ENCODE measurements at places on chromosomes 5 and 9.

GRCh38 chr5:120091376-120091948 lies 372.6 kb upstream of the PRR16 start:
- DNase-seq = no peak

GRCh38 chr5:80713631-80714030 lies 58.8 kb upstream of the DHFR start:
- DNase-seq = no peak

DNA sequence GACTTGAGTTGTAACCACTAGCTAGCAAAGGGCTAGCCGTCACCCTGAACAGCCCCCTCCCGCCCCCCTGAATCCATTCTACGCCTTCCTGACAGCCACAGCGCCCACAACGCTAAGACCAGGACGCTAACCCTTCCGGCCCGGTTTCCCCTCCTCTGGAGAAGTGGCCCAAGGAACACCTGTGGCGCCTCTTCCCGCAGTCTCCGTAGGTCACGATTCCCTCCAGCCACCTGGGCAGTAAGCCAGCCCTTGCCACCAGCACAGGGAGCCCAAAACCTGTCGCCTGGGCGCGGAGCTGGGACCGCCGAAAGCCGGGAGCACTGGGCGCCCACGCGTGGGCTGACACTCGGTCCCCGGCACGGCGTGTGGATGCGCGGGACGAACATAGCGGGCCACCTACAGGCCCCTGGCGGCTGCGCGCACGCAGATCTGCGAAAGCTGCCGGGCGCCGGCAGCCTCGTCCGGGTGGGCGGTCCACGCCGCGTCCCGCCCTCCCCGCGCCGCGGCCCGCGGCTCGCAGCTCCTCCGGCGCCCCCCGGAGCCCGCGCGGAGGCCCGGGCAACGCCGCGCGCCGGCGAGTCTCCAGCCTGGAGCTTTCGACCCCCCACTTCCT lies 596 bp downstream of the IRF1 start:
- DNase-seq = no peak

DNA sequence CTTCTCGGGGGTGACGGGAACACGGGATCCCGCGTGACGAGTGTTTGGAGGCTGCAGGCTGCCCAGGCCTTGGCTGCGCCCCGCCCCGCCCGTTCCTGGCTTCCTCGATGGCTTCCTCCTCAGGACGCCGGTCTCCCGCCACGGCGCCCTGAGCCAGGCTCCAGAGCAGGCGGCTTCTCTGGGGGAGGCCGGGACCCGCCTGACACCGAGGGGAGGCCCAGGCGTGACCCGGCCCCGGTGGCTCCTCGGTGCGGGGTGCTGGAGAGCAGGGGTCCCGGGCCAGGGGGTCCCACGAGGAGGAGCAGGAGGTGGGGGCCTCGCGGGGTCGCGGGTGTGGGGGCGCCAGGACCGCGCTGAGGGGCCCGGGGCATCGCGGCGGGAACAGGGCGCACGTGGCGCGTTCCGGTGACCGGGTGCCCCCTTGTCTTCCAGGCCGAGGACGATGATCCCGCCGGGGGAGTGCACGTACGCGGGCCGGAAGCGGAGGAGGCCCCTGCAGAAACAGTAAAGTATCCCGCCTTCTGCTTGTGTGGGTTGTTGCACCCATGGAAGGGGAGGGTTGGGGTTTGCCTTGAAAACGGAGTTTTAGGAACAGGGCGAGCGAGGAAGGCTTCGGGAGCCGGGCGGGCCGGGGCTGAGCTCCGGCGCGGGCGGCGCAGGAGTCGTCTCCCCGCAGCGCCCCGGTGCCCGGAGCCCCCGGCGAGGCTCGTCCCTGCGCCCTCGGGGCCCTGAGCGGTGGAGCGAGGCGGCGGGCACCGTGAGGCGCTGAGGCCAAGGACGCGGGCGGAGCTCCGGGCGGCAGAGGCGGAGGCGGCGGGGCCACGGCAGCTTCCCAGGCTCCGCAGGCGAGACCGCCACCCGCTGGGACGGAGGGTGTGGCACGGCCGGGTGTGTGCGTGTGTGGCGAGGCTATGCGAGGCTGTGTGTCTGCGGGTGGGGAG lies 22.2 kb downstream of the AHRR start:
- no peak for DNase-seq

DNA sequence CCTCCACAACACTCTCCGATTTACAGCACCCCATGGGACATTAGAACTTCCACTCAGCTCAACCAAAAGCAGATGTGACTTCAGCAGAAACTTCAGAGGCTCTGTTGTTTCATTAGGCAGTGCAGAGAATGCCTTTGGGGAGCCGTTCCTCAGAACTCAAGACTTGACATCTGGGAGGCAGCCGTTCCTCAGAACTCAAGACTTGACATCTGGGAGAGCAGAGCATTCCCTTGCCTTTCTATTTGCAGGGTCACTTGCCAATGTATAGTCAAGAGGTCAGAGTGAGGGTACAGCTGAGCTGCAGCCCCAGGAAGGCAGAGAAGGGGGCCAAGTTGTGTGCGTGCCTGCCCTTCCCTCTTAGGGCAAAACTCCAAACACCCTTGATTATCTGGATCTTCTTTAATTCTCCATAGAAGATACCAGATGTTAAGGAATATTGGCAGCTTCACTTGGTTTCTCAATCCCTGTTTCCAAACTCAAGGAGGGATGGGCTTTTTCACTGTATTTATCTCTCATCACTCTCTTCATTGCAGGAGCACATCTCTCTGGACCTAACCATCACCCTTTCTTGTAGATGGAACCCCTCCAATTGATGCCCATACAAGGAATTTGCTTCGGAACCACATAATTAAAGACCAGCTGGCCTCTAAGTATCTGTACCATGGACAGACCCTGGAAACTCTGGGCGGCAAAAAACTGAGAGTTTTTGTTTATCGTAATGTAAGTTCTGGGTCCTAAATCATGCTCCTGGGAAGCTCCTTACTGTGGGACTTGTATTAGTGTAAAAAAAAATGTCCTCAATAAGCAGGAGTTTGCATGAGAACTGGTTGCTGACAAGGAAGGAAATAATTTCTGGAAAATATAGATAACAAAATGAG lies 25.6 kb downstream of the TGFBI start:
- no peak for DNase-seq

- no peak for DNase-seq
These were observed 90.7 kb downstream of the CCDC192 start for GRCh38 chr5:127793879-127794278.

DNA sequence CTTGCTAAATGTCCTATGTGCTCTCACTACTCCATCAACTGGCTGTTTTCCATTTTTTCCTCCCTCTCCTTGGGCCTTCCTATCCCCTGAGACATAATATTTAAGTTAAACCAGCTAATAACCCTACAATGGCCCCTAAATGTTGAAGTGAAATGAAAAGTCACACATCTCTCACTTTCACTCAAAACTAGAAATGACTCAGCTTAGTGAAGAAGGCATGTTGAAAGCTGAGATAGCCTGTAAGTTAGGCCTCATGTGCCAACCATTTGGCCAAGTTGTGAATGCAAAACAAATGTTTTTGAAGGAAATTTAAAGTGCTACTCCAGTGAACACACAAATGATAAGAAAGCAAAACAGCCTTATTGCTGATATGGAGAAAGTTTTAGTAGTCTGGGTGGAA lies 48.8 kb upstream of the CDH10 start:
- no peak for DNase-seq

DNA sequence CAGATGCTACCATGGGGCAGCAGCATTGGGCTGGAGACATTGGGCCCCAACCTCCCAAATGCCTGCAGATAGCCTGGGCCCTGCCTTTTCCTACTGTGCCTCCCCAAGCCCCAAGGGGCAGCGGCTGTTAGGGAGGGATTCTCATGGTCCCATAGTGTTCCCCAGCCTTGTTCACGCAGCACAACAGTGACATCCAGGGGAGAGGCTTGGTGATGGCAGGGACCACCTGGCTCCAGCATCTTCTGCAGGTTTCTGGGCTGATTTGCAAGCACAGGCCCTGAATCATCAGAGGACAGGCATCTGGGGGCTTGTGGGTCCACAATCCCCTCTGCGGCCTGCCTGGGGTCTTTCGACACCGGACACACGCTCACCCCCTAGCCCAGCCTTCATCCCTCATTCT lies 354.6 kb downstream of the SLIT3 start:
- no peak for DNase-seq

DNA sequence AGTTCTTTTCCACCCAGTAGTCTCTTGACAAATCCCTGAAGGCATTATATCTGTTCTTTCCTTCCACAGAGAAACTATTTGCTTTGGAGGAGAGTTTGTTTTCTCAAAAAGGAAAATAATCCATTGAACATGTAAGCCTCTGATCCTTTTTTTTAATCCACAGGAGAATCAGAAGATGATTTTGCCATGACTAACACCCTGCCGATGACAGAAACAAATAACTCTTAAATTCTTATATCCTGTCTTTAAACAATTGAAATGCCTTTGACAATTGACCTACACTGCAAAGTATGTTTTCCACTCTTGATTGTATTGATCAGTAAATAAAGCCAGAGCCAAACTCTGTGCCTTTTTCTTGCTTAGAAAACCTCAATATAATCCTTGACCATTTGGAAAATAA lies 666.4 kb upstream of the CTNND2 start:
- no peak for DNase-seq

DNA sequence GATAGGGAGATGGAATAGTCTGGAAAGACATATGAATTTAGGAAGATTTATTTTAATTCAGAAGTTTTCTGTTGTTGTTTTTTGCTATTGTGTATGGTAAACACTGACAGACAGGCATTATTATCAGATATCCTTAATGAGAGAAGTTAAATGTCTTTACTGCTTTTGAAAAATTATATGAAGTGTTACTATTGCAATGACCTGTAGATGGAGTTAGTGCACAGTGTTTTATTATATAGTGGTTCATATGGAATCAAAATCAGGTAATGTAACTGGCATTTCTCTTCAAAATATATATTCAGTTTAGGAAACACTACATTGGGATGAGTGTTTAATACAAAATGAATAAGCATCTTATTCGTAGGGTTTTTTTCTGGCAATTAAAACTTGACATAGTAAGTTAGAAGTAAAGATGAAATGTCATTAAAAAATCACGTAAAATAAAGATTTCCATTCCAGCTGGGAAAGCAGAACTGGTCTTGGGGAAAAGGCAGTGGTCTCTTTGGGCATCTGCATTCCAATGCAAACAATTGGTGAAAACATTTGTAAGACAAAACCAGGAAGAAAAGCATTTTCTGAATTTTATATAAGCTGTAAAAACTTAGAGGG lies 3.9 kb downstream of the GABRA1 start:
- DNase-seq = no peak

DNA sequence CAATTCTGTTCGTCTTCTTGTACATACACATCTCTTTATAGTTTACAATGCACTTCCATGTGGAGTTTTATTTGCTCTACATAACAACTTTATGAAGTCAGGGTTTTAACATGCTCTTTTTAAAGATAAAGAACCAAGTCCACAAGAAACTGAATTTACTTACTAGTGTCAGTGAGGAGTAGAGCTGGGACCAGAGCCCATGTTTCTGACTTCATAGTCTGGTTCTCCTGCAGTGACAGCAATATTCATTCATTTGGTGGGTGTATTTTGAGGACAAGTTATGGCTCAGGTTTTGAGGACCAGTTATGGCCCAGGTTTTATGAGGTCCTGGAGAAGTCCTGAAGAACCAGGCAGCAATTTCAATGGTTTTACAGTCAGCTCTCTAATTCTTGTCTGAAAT lies 481.9 kb upstream of the TNC start:
- no peak for DNase-seq

DNA sequence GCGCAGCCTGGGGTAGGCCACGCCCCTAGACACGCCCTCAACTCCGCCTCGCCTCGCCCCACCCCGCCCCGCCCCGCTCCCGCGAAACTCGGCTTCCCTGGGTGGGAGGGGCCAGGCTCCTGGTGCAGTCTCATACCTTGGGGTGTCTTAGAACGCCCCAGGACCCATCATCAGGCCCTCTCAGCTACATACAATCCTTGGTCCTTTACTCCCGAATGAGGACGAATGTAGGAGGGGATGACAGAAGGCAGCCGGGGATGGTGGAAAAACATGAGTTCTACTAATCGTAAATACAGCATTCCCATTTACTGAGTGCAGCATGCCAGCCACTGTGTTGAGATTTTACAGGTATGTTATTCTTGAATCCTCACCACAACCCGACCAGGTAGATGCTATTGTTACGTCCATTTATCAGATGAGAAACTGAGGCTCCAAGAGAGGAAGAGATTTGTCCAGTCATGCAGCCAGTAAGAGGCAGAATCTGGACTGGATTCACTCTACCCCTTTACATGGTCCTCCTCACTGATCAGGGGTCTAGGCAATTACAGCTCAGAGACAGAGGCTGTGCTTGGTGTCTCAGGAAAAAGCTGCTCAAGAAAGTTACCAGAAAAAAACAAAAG lies 6.8 kb downstream of the SH2D3C start:
- no peak for DNase-seq

DNA sequence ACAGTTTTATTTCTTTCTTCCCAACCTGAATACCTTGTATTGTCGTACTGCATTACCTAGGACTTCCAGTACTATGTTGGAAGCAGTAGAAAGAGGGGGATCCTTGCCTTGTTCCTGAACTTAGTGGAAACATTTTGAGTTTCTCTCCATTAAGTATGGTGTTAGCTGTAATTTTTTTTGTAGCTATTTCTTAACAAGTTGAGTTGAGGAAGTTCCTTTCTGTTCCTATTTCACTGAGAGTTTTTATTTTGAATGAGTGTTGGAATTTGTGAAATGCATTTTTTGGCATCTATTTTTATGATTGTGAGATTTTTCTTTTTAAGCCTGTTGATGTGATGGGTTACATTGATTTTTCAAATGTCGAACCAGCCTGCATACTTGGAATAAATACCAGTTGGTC lies 49.0 kb downstream of the FSD1L start:
- no peak for DNase-seq

DNA sequence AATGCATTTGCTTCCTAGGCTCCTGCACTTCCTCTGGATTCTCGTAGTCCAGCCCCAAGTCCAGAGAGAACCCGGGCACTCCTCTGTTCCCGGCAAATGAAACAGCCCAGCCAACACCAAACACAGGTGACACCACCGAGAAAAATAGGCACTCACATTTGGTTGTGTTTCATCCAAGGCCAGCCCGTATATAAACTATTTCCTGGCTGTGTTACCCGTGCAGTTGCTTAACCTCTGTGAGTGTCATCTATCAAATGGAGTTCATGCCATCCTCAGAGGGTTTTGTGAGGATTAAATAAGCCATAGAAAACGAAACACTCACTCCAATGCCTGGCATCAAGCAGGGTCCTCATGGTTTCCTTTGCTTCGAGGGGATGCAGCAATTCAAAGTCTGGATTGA lies 115.2 kb downstream of the BOD1 start:
- DNase-seq = no peak

GRCh38 chr5:168273056-168273980 lies 18.1 kb upstream of the WWC1 start:
- DNase-seq = no peak

DNA sequence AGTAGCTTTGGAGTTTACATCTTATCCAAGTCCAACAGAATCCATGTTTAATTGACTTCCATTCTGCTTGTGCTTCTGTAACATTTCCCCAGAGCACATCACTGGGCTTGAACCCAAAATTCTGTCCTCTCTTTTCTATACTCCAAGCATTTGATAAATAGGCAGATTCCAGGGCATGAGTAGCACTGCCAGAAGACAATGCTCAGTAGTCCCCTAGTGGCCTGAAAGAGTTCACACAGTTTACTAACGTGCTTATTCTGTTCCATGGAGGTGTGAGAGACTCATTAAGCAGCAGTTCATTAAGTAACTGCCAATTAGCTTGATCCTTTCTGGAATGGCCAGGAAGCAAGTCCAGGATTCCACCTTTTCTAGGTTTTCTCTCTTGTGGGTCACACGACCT lies 9.4 kb upstream of the GABRA6 start:
- no peak for DNase-seq

- DNase-seq = no peak
These were observed 22.0 kb downstream of the OR2S2 start for GRCh38 chr9:35935755-35936509.

- no peak for DNase-seq
These were observed 27.0 kb upstream of the TMOD1 start for GRCh38 chr9:97474372-97474925.

Data from T-helper 1 cell (primary cell).